HepG2 (cell line): ENCODE measurements at places on chromosomes 6 and 20. TPM values are rescaled to one million over a fixed set of nuclear protein-coding genes. Genes with fewer than 3 reads are reported as not detected.

ALDH5A1 gene
- 27.6 and 32.5 TPM in 2 replicates for total RNA-seq

IFT52 gene
- total RNA-seq: 64.0 and 80.6 TPM in 2 replicates

DNA sequence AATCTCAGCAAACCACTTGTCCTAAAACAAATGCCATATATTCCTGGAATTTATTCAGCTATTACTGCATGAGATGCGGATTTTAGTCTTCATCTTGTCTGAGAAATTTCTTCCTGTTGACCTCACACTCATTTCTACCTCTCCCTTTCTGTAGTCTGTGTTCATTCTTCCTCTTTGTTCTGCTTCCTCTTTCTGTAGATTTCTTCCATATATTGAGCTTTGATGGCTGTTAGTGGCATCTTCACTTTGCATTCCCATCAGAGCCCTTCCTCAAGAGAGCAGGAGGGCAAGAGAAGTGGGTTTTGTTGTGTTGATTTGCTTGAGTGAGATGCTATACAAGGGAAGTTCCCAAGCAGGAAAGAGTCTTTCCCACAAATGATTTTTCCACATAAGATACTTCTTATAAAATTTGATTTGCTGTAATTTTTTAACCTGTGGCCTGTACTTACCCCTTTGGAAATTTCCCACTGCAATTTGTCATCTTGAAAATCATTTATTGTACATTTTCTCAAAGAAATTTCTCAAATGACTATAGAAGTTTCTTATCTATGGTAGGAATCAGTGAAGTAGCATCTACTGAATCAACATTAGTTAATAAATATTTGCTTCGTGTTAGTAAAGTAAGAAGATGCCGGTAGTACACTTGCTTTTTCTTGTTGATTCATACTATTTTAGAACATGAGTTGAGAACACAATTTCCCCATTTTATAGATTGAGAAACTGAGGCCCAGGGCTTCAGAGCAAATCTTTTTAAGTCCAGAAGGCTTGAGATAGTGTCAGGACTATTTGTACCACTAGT is 43.8 kb downstream of the MAP3K4 start:
- no peak for DNase-seq

- no peak for DNase-seq
These were observed 950.1 kb downstream of the EPHA7 start for GRCh38 chr6:92469186-92469828.

CLDN20 gene
- total RNA-seq: not detected in 2 replicates
